ENCODE measurements at places on chromosomes 7 and 10.

DNA sequence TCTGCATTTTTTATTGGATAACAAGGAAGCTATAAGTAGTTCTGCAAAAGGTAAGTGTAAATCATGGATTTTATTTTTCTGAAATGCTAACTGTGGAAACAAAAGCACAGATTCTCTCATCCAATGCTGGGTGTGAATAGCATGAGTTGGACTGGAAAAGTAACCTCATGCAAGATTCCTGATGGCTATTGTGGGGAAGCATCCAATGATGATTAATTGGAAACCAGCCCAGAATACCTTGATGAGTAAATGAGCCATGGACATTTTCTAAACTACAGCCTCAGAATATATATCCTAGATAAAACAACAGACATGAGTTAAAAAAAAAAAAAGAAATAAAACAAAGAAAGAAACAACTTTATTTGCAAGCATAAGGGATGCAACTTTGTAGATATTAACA lies 934.6 kb downstream of the CCSER2 start:
- DNase-seq = no peak

DNA sequence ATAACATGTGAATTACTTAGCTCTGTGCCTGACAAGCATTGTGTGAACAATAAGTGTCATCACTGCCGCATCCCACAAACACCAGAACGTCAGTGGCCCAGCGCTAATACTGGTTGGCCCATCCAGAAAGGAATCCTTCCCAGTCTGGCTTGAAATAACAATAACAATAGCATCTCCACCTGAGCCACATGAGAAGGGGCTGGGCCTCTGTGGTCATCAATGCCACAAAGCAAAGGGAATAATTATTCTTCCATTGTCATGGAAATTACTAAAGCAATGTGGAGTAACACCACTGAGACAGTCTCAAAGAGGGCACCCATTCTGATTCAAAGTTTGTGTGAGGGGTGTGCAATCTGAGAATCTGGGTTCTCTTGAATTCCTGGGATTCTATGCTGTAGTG lies 105.7 kb upstream of the INHBA start:
- DNase-seq = no peak

DNA sequence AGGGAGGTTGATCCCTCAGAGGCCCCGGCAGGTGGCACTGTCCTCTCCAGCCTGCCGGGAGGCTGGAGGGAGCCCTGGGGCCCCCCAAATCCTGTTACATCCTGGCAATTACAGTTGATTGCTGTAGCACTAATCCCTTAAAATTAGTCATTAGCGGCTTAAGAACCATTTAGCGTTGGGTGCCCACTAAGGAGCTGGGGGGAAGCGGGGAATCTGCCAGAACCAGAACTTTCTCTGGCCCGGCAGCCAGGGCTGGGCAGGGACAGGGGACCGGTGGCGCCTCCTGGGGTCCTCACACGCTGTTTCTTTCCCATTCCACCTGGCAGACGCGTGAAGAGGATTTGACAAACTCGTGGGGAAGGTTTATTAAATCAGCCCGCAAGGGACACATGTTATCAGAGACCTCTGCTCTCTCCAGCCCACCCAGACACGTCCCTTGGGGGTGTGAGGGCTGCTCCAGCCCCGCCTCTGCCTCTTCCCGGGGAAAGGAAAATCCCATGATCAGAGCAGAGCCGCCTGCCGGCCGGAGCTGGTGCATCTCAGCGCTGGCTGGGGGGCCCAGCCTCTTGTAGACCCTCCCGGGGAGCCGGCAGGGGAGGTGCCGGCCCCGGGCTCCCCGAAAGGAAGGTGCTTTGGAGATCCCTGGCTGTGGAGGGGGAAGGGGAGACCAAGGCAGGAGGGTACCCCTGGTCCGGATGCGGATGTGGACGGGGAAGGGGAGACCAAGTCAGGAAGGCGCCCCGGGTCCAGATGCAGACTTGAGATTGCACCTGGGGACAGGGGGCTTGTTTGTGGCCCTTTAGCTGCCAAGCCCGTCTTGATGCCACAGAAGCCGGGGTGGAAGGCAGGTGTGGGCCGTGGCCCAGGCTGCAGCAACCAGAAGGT lies 142.7 kb downstream of the ELFN1 start:
- DNase-seq = no peak

- DNase-seq = no peak
These were observed 87.4 kb upstream of the KMT2E start for GRCh38 chr7:104926601-104927041.

- no peak for DNase-seq
These were observed 304.6 kb upstream of the NRG3 start for GRCh38 chr10:81570349-81570748.

GRCh38 chr10:109851616-109852474 lies 71.5 kb downstream of the XPNPEP1 start:
- no peak for DNase-seq

DNA sequence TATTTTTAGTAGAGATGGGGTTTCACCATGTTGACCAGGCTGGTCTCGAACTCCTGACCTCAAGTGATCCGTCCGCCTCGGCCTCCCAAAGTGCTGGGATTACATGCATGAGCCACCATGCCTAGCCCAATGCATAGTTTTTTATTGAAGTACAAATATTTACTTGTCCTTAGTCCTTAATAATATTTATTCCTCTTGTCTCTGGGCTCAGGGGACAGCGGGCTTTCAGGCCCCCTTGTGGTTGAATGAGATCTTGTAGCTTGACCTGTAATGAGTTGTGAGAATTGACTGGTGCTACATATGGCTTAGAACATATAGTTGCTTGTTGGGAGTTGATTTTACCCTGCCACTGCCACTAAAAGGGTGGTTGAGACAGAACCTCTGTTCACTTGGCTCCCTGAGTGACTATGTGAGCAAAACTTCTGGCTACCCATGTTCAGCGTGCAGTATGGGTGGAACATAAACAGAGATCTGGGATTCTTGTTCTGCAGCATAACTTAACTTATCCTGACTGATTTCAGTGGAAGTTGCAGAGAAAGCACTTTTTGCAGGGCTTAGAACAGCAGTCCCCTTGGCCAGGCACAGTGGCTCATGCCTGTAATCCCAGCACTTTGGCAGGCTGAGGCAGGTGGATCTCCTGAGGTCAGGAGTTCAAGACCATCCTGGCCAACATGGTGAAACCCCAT lies 14.9 kb downstream of the CCL26 start:
- DNase-seq = no peak

GRCh38 chr10:100806356-100806645 lies 60.9 kb downstream of the PAX2 start:
- DNase-seq = no peak

- no peak for DNase-seq
These were observed 30.1 kb upstream of the GLCCI1 start for GRCh38 chr7:7938471-7938870.

- no peak for DNase-seq
These were observed 137.6 kb downstream of the RNF133 start for GRCh38 chr7:122561326-122561725.

- DNase-seq = no peak
These were observed 149.7 kb downstream of the NOC3L start for GRCh38 chr10:94213001-94213530.

DNA sequence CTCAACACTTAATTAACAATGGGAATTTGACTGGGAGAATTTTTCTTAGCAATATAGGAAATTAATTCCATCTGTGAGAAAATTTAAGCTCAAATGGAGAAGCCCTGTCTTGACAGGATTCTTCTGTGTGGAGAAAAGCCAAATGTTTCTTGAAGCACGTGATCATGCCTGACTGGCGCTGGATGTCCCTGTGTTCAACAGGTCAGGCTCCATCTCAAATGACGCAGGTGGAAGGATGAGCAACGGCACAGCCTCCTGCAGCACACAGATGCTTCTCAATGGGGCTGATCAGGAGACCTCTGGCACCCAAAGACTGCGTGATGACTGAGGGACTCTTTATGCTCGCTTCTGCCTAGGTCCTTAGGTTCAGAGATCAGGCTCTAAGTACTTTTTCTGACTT lies 143.8 kb downstream of the RSU1 start:
- peak; percentile 26 for DNase-seq

GRCh38 chr10:75773231-75773780 lies 341.9 kb downstream of the LRMDA start:
- no peak for DNase-seq

GRCh38 chr10:133608855-133609254 lies 17.7 kb downstream of the FRG2B start:
- DNase-seq = no peak

- no peak for DNase-seq
These were observed 170.1 kb downstream of the EBF3 start for GRCh38 chr10:129793996-129794395.

DNA sequence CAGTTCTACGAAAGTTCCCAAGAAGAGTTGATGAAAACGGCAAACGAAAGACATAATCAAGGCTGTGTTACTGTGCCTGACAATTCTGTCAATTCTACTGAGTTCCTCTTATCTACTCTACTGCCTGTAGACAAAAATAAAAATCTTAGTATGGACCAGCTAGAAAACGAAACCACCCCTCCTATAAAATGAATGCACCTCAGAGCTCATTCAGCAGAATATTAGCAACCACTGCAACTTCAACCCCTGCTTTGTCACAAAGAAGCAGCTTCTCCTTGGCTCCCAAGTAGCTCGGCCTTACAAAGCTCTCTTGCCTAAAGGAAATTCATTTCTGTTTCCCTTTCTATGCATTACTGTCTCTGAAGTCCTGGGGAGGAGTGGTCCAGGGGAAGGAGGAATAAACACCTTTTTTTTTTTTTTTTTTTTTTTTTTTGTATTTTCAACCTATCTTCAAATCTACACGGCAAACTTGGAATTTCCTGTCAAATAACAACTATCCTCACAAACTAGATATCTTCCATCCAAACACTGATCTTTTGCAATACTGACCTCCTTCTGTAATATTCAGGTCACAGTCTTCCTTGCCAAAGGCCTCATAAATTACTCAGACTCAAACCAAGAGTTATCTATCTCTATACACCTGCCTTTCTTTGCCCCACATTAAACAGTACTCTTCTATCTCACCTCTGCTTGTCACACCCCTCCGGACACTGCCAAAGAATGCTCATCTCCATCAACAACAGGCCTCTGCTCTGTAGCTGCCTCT lies 74.3 kb downstream of the GLI3 start:
- DNase-seq = no peak

DNA sequence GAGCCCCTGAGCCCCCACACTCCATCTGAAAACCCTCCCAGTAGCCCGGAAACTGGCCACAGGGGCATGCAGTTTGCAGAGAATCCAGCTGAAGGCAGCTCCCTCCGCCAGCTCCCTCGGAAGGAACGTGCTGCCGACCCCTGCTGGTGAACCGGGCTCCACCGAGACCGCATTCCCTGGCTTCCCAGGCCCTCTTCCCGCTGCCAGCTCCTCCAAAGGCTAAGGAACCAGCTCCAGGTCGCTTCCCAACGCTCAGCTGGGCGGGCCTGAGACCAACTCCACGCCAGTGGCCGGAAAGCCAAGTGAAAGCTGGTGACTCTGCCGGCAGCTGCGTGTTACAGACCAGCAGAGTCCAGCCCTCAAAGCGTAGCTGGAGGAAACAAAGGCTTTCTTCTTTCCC lies 35.8 kb downstream of the GPER1 start:
- DNase-seq = no peak

DNA sequence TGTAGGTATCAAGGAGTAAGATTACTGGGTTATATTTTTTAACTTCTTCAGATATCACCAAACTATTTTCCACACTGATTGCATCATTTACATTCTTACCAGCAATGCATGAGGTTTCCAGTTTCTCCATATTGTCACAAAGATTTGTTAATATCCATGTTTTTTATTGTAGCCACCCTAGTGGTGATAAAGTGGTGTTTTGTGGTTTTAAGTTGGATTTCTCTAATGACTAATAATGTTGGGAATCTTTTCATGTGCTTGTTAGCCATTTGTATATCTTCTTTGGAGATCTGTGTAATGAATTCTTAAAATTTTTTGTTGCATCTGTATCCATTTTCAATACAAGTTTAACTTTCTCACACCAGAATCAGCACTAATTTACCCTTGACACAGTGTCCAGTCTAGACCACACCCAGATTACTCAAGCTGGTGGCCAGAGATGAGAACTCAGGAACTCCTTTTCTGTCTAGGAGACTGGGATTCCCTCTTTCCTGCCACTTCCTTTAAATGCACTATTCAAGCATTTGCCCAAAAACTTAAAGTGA lies 67.0 kb upstream of the PLXDC2 start:
- DNase-seq = no peak

GRCh38 chr7:82105463-82105862 lies 335.6 kb upstream of the HGF start:
- no peak for DNase-seq

- DNase-seq = no peak
These were observed 197.6 kb upstream of the FZD1 start for GRCh38 chr7:91066627-91067026.

DNA sequence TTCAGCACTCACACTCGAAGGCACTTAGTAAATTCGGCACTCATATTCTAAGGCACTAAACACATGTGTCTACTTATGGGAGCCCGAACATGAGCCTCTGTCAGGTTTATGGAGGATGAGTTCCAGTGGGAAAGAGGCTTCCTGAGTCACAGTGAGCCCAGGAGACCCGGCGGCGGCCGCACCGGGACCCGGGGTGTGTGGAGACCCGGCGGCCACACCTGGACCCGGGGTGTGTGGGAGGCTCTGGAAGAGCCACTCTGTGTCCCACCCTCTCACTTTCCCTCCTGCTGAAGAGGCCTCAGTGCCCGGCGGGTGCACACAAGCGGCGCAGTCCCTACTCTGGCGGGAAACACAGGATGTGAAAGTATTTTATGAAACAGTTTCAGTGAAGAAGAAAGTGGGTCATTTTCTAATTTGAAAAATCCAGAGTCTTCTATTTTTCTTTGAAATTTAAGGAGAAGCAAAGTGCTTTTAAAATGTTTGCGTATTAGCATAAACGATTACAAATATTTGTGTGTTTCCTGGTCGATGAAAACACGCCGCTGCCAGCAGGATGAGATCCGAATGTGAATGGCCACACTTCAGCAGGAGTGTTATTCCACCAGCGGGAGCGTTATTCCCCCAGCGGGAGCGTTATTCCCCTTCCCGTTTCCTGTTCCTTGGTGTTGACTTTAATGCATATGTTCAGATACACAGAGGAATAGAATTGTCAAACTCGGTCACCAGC lies 625.1 kb downstream of the DNAJB6 start:
- peak; percentile 37 for DNase-seq

DNA sequence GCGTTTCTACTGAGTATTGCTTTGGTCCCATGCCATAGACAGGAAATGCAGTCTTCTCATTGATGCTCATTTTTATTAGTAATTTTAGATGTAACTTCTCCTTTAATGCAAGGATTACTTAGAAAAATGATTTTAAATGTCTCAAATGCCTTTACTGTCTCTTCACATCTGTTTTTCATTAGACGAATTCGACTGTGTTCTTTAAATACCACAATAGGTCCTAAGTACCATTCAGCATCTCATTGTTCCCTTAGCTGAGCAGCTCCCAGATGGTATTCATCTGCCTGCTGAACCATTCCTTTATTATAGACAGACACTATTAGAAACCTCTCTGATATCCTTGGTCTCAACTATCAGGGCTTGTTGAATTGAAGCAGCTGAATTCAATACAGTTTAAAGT lies 113.6 kb downstream of the LSMEM1 start:
- DNase-seq = no peak

- DNase-seq = no peak
These were observed 32.5 kb downstream of the RGS10 start for GRCh38 chr10:119509909-119510451.

Data from NCI-H187 treated with DMSO at 0.1 percent for 48 hours (cell line).